ENCODE measurements at places on chromosomes 2 and 18.

GRCh38 chr2:5959836-5960820, 267.9 kb downstream of the SOX11 start:
- DNase-seq = no peak

DNA sequence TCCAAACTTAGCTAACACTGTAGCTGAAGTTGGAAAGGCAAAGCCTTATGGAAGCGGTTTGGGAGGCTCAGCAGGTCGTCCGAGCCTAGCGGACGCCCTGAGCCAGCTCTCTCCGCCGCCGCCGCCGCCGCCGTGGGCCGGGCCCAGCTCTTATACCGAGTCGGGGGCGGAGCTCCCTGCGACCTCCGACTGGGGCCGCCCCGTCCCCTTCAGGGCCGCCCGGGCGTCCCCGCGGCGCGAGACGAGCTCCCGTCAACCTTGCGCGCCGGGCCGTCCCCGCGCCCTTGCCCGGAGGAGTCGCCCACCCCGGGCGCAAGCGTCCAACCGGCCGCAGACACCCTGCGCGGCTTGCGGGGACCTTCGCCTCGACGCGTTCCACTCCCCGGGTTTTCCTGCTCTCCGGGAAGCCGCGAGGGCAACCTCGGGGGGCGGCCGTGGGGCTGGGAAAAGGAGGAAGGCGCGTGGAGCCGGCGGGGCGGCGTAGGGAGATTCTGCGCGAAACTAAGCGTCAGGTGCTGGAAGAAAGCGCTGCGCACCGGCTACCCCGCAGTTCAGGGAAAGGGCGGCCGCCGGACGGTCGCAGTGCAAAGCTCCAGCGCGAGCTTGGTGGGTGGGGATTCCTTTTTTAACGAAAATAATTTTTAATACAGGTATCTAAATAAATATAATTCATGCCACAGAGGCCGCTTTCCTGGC, at the start of gene SLC40A1:
SLC40A1 (minus strand) TSS at position 129 of the 696 bp plus-strand sequence. CDS start 326 bp downstream, outside the sequence.
- DNase-seq = no peak

DNA sequence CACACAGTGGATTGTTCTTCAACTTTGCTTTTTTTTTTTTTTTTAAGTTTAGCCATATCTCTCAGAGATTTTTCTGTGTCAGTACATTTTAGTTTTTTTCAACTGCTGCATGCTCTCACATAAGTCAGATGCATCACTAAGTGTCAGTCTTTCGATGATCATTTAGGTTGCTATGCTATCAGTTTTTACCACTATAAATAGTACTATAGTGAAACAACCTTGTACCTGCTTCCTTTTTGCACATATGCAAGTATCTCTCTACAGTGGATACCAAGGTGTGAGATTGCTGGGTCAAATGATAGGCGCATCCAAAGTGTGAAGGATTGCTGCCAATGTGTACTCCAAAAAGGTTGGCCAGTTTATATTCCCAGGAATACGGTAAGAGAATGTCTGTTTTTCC, 33.5 kb upstream of the MAP4K3 start:
- no peak for DNase-seq

GRCh38 chr18:22172594-22173049, 3.2 kb downstream of the GATA6 start:
- no peak for DNase-seq

- DNase-seq = no peak
These were observed 28.9 kb downstream of the EIPR1 start for GRCh38 chr2:3348767-3349166.

DNA sequence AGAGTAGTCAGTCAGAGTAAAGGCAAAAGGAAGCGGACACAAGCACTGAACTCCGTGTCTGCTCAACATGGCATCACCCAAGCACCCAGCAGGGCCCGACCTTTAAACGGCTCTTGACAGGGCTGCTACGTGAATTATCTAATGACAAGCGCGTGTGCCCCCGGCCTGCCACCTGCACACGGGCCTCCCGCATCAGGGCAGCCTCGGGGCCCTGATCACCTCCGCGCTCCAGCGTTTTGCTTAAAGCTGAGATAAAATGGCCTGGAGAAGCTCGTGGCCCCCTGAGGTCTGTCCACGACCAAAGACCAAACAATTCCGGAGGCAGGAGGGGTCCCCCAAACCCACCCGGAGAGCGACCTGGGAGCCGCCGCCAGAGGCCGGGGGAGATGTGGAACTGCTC, 376 bp downstream of the NDUFA10 start:
- no peak for DNase-seq

DNA sequence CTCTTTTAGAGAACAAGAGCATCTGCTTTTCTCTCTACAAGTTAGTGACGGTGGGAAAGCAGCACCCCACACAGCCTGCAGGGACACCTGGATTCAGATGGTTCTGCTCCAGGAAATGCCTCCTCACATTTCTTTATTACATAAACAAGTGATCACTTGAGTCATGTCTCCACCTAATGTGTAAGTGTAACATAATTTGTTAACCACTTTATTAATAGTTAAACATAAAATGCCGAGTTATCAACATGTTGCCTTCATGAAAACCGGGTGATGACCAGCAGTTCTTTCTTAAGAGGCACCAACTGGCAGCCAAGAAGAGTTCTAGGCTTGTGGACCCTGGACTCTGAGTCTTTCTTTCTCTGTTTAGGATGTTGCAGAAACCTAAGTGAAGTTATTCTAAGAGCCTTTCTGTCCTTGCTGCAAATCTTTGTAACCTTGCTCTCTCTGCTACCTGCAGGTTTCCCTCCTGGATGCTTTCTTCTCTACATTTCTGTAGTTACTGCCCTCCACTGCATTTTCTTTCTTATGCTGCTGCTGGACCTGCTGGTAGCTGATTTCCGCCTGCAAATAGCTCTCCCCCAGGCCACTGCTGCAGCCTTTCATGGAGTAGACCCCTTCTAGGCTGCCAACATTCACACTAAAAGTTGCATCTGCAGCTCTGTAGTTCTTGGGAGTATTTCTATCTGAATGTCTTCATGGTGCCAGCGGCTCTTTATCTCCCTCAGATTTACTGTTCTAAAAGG, 24.3 kb downstream of the UPP2 start:
- DNase-seq = no peak

GRCh38 chr2:35415282-35415681, 940.3 kb upstream of the CRIM1 start:
- no peak for DNase-seq

DNA sequence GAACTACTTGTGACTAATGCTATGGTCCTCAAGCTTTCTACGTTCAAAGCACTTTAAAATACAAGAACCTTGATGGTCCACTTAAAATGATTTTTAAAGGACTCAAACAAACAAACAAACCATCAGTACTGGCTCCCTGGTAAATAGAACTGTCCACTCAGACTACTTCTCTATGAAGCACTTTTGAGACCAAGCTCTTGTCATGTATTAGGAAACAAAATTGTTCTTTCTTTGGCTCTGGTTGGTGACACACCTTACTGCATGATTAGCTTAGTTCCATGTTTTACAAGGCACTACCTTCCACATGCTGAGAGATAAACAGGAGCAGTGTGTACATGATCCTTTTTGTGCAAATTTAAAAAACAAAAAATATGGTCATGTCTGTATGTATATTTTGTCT, 19.7 kb downstream of the DARS1 start:
- DNase-seq = no peak

- DNase-seq = peak; percentile 7
These were observed 423.1 kb downstream of the FIGN start for GRCh38 chr2:163312713-163313112.

GRCh38 chr18:22233266-22233665, 63.9 kb downstream of the GATA6 start:
- no peak for DNase-seq

DNA sequence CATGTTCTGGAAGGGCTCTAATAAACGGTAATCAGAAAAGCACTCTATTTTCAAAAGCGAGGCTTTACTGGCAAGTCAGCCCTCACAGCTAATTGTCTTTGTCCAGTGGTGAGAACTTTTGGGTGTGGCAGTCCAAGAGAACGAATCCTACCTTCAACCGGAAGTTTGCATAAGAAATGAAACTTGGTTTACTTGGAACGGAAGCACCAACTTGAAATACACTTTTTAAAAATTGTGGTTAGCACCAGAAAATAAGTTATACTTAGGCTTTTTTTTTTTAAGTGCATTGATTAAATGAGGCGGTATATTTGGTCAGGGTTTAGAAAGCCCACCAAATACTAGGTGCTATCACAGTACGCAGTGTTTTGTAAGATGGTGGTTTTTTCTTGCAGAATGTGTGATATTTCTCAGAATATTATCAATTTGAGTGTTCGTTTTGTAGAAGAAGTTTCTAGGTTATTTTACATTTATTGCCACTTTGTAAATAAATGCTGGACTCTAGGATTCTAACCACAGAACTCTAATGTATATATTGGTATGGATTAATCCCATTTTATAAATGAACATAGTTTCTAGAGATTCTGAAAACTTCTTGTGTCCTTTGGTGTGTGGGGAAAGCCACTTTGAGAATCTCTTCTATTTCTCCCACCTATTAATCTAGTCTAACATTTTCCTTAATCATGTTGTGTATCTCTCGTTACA, 1.2 kb downstream of the MYL12A start:
- no peak for DNase-seq

- no peak for DNase-seq
These were observed 75.6 kb upstream of the MGAT5 start for GRCh38 chr2:134178138-134178877.

- no peak for DNase-seq
These were observed 13.3 kb upstream of the PRELID3A start for GRCh38 chr18:12394428-12394827.
